Myocyte (in vitro differentiated cells): ENCODE measurements at places on chromosomes 2 and 18. TPM values are rescaled to one million over a fixed set of nuclear protein-coding genes. Genes with fewer than 3 reads are reported as not detected.

DNA sequence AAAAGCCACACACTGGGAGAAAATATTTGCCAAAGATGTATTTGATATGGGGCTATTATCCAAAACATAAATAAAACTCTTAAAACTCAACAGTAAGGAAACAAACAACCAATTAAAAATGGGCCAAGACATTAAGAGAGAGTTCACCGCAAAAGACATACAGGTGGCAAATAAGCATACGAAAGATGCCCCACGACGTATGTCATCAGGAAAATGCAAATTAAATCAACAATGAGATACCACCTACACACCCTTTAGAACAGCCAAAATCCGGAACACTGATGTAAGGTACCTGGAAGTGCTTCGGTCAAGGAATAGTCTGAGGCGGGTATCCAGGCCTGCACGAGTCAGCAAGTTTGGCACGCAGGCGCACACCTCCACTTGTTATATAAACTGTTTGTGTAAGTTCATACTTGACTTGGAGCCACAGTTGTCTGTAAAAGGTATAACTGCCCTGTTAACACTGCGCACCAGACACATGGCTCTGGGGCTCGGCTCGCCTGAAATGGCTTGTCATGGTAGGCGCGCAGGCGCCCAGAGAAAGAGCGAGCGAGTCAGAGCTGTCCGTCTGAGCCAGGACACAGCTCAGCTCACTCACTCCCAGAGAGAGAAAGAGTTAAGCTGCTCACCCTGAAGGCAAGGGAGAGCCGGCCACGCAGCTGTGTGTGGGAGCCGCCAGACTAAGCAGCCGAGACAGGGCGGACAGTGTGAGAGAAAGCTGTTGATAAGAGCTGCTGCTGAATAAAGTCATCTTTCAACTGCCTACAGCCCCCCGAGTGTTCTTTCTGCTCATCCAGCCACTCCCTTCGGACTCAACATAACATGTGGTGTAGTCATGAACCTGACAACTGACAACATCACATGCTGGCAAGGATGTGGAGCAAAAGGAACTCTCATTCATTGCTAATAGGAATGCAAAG, 87.3 kb downstream of the HNRNPLL start:
- DNase-seq = peak; percentile 76

Gene RFTN2
- total RNA-seq = 6.2 and 6.8 TPM in 2 replicates

DNA sequence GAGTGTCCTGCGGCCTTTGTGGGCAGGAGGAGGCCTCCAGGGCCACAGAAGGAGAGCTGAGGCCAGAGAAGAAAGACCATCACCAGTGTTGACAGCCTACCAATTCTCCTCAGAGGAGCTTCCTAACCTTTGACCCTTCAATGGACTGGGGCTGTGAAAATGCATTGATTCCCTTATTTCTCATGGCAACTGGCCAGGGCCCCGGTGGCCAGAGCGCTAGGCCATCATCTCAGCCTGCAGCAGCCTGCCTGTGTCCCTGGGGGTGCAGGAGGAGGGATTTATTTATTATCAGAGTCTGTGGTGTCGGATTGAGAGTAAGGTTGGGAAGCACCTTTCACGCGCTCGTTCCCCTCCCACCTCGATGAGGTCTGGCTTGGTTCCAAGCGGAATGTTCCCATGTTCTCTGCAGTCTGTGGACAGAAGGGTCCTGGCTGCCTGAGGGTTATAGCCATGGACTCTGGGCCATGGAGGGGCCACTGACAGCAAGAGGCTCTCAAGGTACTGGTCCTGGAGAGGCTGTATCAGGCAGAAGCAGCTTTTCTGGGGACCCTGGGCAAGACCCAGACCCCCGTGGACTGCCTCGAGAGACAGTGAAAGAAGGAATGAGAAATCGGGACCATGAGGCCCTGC, 53.8 kb downstream of the CYP27C1 start:
- DNase-seq = no peak

GRCh38 chr2:44937688-44938240, 3.7 kb upstream of the SIX3 start:
- no peak for DNase-seq
